CD4-positive, alpha-beta T cell treated with Interferon gamma for 1 hour (primary cell): ENCODE measurements at places on chromosomes 4 and X.

GRCh38 chrX:125295337-125295736 lies 24.3 kb upstream of the TEX13C start:
- DNase-seq, result no peak

- DNase-seq, result no peak
Measured at GRCh38 chr4:173801361-173801760, 271.3 kb upstream of the HAND2 start.

DNA sequence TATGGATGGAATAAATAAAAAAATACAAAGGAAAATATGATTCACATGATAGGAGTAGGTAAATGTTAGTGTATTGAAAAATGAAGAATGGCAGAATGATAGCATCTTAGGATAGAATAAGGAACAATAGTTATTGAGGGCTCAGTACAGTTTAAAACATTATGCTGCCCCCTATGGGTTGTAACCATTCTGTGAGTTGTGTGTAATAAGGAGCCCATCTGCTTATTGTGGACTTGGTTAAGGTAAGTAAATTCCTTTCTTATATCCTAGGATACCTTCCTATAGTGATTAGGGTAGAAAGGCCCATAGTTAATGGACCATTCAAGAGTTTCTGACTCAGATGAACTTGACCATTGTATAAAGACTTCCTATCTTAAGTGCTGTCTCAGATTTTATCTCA lies 195.8 kb downstream of the PDHA2 start:
- DNase-seq, result no peak

- no peak for DNase-seq
Measured at GRCh38 chr4:121534187-121534586, 153.4 kb upstream of the QRFPR start.

- no peak for DNase-seq
Measured at GRCh38 chr4:132865922-132866321, 283.2 kb upstream of the PCDH10 start.

GRCh38 chrX:110444996-110445395 lies 86.3 kb downstream of the RTL9 start:
- DNase-seq, result no peak

GRCh38 chr4:28227764-28228163 lies 1367.1 kb downstream of the STIM2 start:
- DNase-seq, result no peak

- DNase-seq, result no peak
Measured at GRCh38 chr4:141660880-141661279, 24.5 kb downstream of the IL15 start.

GRCh38 chrX:18855919-18856644 lies 127.8 kb downstream of the PHKA2 start:
- no peak for DNase-seq

GRCh38 chrX:96004386-96004785 lies 680.3 kb upstream of the DIAPH2 start:
- DNase-seq, result no peak

DNA sequence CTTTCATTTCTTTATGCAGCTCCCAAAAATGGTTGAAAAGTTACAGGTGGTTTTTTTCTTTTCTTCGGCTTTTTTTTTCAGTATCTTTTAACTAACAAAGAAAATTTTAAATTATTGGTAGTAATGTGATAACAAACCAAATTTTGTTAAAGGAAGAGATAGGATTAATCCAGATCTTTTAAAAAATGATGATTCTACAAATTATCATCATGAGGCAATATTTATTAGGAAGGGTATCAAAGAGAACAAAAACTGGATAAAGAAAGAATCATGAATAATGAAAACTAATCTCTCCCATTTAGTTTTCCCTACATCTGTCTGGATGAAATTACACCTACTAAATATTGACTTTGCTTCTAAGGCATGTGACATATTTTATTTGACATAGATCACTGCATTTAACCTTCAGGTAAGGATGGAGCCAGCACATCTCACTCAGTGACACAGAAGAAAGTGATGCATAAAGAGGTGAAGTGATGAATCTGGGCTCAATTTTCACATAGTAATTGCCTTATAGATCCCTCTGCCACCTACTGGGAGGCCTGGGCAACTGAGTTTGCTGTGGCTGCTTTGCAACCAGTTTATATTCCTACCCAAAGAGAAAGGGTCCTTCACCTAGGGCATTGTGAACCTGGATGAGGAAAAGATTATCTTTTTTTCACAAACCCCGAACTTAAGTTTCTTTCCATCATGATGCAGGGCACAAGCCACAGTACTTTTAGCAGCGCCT lies 155.6 kb downstream of the HNRNPD start:
- no peak for DNase-seq

DNA sequence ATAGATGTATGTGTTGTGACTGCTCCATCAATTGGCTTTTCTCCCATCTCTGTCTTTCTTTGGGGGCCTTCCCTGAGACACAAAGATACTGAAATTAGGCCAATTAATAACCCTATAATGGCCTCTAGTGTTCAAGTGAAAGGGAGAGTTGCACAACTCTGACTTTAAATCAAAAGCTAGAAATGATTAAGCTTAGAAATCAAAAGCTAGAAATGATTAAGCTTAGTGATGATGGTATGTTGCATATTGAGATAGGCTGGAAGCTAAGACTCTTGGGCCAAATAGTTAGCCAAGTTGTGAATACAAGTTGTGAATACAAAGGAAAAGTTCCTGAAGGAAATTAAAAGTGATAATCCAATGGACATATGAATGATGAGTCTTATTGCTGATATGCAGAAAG lies 452.9 kb upstream of the AGA start:
- no peak for DNase-seq

DNA sequence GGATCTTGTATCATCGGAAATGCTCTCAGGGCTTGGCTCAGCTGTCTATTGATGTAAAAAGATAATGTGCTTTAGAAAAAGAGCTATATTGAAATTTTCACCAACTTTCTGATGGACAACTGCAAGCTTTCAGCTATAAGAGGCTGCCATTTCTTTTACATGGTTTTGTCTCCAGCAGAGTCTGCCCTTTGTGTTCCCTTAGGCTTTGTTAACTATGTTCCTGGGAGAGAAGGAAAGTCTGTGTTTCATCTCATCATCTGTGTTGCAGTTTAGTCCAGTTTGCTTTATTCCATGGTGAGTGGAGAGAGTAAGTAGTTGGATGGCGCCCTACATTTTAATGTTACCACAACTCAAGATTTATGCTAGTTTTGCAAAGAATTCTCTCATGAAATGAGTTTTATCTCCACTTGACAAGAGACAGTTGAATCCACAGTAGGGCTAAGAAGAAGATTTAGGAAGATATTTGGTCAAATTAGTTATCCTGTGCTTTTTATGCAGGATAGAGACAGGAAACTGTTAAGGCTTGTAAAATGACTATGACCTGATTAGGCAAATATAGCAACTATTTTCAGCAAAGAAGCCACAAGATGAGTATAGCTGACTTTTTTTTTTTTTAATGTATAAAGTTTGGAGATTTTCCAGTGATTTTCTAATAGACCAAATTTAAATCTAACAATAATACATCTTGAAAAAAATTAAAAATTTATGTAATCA lies 16.5 kb downstream of the SEPTIN11 start:
- DNase-seq, result no peak

GRCh38 chrX:1443496-1444075 lies 9.1 kb downstream of the ASMTL start:
- no peak for DNase-seq

GRCh38 chr4:98203332-98204235 lies 57.6 kb upstream of the RAP1GDS1 start:
- no peak for DNase-seq

DNA sequence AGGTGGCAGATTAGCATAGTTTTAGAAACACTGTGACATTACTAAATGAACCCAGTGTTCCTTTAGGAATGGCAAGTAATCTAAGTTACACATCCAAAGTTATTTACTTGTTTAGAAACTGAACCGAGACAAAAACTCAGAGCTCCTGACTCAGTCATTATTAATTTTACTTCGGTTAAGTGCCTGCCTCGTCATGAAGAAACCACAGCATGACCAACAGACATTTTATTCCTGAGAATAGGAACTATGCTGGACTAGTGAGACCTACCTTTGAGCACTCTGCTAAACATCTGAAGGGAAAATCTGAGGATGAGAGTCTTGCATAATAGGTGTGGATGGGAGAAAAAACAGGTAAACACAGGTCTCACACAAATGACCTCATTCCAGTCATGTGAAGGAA lies 2.5 kb downstream of the BEX1 start:
- DNase-seq, result no peak

DNA sequence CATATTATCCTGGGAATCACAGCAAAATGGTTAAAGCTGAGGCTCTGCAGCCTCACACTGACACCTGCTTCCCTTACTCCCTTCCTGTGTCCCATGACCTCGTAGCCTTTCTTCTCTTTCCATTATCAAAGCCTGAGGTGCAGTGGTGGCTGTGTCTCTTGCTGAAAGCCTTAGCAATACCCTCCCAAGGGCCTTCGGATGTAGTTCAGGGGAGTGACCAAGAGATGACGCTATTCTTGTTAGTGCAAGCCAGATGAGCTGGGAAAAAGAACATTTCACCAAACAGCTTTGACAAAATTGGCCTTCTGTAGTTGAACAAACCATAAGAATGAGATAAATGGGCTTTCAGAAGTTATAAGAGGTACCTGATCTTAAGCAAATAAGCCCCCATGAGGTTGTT lies 31.6 kb downstream of the SMIM10L2A start:
- no peak for DNase-seq

DNA sequence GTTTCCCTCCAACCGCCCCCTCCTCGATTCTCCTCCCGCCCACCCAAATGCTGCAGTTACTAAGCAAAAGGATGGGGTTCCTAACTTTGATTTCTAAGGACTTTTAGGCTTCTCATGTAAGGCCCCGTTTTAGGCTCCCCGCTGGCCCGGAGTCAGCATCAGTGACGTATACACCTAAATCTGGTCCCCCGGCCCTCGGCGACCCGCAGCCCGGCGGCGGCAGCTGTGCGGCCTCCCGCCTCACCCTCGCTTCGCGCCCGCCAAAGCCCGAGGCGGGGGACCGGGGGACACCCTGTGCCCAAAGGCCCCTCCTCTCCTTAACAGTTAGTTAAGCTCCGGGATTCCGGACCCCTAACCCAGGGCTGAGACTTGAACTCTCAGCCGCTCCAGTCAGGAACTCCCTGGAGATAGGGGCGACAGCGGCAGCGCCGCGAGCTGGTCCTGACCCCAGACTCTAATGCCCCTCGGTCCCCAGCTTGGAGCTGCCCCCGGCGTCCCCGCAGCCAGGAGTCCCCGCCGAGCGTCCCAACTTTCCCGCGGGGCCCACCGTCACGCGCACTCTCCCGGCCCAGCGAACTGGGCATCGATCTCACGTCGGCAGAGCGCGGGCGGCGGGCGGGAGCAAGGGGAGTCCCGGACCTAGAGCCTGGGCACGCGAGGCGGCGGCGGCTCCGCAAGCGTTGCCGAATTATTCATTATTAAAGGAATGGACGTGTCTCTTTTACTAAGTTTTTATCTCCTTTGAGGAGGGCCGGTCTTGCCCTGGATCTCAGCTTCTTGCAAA lies 1.5 kb upstream of the NR3C2 start:
- peak; percentile 17 for DNase-seq
